Chondrocyte (in vitro differentiated cells): ENCODE measurements at places on chromosomes 6 and 20. TPM values are rescaled to one million over a fixed set of nuclear protein-coding genes. Genes with fewer than 3 reads are reported as not detected.

DNA sequence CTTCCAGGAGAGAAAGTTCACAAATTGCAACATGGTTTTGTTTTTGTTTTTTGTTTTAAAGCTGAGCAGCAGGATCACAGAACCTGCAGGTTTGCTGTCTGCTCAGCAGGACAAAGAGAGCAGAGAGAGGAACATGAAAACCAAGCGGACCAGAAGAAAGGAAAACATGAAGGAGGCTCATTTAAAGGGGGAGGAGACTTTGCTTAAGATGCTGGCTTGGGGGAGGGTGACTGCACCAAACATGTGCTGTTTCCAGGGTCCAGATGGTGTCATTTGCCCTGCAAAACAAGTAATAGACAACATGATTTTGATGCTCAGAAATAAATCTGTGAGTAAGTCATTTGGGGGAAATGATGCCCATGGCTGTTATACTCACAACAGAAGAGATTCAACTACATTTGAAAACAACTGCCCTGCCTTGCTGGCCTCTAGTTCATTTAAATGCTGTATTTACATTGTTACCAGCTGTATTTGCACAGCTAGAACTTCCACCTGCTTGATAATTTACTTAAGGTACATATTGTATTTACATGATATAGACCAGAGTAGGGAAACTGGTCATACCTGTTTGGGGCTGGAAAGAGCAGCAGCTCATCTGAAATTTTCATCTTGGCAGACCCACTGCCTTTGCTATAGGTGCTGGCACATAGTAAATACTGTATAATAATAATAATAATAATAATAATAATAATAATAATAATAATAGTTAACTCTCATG lies 32.2 kb upstream of the CHD6 start:
- peaks cover 48% of the 10 kb centered on the region for H3K27me3 ChIP-seq
- H3K4me3 ChIP-seq: no peak overlapping the region
- H3K4me1 ChIP-seq: no peaks in the 10 kb centered on the region
- H3K36me3 ChIP-seq: no peaks in the 10 kb centered on the region
- no peak overlapping the region for H3K27ac ChIP-seq
- DNase-seq: no peak

DNA sequence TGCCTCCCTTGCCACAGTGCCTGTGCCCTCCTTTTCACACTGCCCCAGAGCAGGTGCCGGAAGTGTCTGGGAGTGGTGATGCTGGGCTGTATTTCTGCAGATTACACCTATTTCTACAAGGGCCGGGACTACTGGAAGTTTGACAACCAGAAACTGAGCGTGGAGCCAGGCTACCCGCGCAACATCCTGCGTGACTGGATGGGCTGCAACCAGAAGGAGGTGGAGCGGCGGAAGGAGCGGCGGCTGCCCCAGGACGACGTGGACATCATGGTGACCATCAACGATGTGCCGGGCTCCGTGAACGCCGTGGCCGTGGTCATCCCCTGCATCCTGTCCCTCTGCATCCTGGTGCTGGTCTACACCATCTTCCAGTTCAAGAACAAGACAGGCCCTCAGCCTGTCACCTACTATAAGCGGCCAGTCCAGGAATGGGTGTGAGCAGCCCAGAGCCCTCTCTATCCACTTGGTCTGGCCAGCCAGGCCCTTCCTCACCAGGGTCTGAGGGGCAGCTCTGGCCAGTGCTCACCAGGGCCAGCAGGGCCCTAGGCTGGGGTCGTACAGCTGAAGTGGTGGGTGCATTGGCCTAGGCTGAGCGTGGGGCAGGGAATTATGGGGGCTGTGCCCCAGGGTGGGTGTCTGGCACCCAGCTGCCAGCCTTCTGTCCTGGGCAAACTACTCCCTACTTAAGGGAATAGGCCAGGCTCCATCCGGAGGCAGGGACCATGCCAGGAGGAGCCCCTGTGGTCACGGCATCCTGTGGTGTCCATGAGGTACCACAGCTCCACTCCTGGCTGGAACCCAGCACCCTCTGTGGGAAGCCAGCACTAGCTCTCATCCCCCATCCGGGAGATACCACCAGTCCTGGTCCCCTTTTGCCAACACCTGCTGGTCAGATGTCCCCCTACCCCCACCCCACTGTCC lies 3.5 kb downstream of the MMP24OS start:
- peaks cover 21% of the 10 kb centered on the region for H3K4me1 ChIP-seq
- DNase-seq: no peak
- H3K27ac ChIP-seq: no peak overlapping the region
- peaks cover 16% of the 10 kb centered on the region for H3K36me3 ChIP-seq

GRCh38 chr6:32081168-32081990 lies 27.8 kb downstream of the TNXB start:
- DNase-seq: no peak
- peak overlapping the region; percentile 68 for H3K27ac ChIP-seq
- peaks cover 29% of the 10 kb centered on the region for H3K27me3 ChIP-seq
- H3K4me3 ChIP-seq: no peak overlapping the region
- peaks cover 40% of the 10 kb centered on the region for H3K4me1 ChIP-seq

PTCRA gene
- total RNA-seq: not detected in 3 replicates

DNA sequence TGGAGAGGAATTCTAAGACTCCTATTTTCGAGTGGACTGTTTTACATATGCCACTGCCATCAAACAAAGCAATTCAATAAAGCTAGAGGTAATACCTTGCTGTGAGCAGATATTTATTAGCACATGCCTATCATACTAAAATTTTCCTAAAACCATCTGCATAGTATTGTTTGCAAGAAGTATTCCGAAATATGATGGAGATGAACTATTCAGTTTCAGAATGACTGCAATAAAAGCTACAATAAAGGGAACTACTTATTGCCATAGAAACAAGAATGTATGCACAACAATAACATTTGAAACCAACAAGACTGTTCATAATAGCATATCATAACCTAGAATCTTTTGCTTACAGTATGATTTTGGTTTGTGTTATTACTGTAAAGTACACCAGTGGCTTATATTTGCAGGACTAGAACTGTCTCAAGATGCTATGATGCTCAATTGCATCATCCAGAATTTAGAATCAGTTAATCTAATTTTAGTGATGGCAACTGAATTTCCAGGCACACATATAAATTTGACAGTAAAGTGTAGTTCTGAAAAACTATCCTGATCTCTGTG lies 144.3 kb downstream of the GRIK2 start:
- H3K36me3 ChIP-seq: no peaks in the 10 kb centered on the region
- no peak for DNase-seq
- no peaks in the 10 kb centered on the region for H3K27me3 ChIP-seq
- H3K4me3 ChIP-seq: no peak overlapping the region
- H3K4me1 ChIP-seq: peaks cover 51% of the 10 kb centered on the region

GRCh38 chr20:20895537-20895936 lies 183.1 kb upstream of the RALGAPA2 start:
- no peak for DNase-seq
- H3K36me3 ChIP-seq: no peaks in the 10 kb centered on the region
- H3K4me3 ChIP-seq: no peak overlapping the region
- no peak overlapping the region for H3K27ac ChIP-seq

ID1 gene
- 7.7 to 73.7 TPM (median 9.0 TPM) in 3 replicates for total RNA-seq

DNA sequence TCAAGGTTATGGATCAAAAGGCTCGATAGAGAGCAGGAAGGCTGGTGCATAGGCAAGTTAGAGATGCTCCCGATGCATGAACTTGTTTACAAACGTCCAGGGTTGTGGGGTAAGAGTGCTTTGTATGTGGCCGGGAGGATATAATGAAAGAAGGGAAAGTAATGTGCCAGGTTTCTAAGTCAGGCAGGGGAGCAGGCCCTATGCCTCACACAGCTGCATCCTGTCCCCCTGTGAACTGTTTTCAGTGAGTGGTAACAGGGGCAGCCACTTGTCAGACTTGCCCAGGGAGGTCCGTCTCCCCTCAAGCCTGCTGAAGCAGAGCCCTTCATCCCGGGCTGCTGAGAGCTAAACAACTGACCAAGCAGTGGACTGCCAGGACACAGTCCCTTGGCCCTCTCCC lies 19.4 kb downstream of the KCNK5 start:
- H3K4me1 ChIP-seq: peaks cover 2% of the 10 kb centered on the region
- H3K4me3 ChIP-seq: no peak overlapping the region
- H3K27ac ChIP-seq: no peak overlapping the region
- peaks cover 9% of the 10 kb centered on the region for H3K27me3 ChIP-seq

GRCh38 chr6:151436300-151436699 lies 15.6 kb downstream of the RMND1 start:
- H3K27me3 ChIP-seq: no peaks in the 10 kb centered on the region
- H3K36me3 ChIP-seq: peaks cover 5% of the 10 kb centered on the region
- DNase-seq: no peak
- peaks cover 57% of the 10 kb centered on the region for H3K4me1 ChIP-seq
- peak overlapping the region; percentile 65 for H3K4me3 ChIP-seq
- H3K27ac ChIP-seq: peak overlapping the region; percentile 92

GRCh38 chr6:15400572-15401004 lies 154.7 kb downstream of the JARID2 start:
- no peak for DNase-seq
- peaks cover 30% of the 10 kb centered on the region for H3K4me1 ChIP-seq
- H3K27me3 ChIP-seq: no peaks in the 10 kb centered on the region
- H3K4me3 ChIP-seq: peak overlapping the region; percentile 69

DNA sequence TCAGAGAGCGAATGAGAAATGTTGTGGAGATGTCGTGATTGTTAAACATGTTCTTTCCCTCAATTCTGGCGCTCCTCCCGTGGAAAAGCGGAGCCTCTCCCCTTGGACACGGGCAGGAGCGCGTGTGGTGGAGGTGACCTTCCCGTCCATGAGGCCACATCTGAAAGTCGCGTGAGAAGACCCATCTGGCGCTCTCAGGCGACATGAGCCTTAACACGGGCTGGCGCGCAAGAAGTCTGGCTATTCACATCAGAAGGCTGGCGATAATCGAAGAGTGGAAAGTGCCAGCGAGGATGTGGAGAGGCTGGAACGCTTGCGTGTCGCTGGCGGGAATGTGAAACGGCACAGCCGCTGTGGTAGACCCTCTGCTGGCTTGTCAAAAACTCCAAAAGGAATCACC lies 341.3 kb downstream of the ZFAND3 start:
- H3K27ac ChIP-seq: no peak overlapping the region
- H3K36me3 ChIP-seq: peaks cover 6% of the 10 kb centered on the region
- H3K27me3 ChIP-seq: no peaks in the 10 kb centered on the region
- DNase-seq: no peak

DNA sequence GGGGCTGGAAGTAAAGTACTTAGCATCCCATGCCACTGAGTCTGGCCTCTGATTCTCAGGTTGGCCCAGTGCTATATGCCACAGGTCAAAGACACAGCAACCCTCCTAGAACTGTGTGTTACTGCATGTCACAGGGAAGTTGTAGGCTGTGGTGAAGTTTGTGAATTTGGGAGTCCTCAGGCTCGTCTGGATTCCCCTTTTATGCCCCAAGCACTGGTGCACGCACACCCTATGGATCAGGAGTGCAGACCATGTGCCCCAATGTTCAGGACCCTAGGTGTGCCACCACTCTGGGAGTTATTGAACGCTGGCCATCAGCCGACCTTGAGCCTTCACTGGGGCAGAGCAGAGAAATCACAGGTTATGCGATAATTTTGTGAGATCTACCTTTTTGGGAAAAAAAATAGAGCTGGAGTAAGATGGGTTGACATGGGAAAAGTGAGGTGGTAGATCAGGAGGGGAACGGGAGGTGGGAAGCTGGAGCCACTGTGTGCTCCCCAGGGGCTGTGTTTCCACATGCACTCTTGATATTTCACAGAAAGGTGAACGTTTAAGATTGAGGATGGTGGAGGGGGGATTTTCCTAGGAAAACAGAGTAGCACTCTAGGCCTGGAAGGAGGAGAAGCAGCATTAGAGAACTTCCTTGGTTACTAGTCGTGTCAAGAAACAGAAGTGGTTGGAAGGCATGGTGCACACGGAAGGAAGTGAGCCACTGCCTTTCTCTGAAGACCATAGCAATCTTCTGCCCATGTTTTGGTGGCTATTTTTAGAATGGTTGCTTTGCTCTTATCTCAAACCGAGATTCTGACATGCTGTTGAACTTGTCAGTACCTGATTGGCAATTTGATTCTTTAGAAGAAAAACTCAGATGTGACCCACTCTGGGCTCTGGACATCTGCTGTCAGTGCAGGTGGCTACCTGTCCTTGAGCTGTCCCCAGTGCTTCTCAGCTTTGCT lies 44.1 kb downstream of the DUSP22 start:
- peaks cover 4% of the 10 kb centered on the region for H3K4me1 ChIP-seq
- no peak overlapping the region for H3K27ac ChIP-seq
- no peak for DNase-seq
- H3K4me3 ChIP-seq: no peak overlapping the region
- peaks cover 7% of the 10 kb centered on the region for H3K36me3 ChIP-seq

- no peak overlapping the region for H3K27ac ChIP-seq
- no peaks in the 10 kb centered on the region for H3K4me1 ChIP-seq
- no peak overlapping the region for H3K4me3 ChIP-seq
- H3K27me3 ChIP-seq: peaks cover 8% of the 10 kb centered on the region
Measured at GRCh38 chr6:167778497-167779128, 48.1 kb upstream of the AFDN start.

DNA sequence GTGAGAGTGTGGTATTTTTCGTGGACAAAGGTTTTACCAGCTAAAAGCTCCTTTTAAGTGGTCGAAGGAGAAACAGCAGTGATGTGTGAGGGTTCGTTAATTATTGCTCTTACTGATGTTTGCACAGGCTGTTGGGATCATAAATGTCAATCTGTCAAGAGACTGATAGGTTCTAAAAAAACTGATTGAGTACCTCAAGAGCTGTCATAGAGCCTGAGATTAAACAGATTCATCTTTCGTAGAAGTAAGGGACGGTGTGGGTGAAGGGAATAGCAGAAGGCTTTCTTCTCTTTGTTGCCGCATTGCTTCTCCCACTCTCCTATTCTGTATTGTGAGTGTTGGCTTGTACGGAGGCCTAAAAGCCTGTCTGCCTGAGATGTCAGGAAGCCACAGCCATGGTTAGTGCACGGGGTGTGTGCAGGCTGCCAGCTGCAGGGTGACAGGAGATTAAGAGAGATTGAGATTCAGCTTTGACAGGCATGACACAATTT lies 291.0 kb downstream of the ZFAND3 start:
- peaks cover 39% of the 10 kb centered on the region for H3K4me1 ChIP-seq
- DNase-seq: no peak
- peaks cover 4% of the 10 kb centered on the region for H3K36me3 ChIP-seq
- no peaks in the 10 kb centered on the region for H3K27me3 ChIP-seq
- peak overlapping the region; percentile 64 for H3K27ac ChIP-seq
- H3K4me3 ChIP-seq: no peak overlapping the region

SNAP25 gene
- 0.46 to 0.65 TPM (median 0.60 TPM) in 3 replicates for total RNA-seq

PACRG gene
- 0.59 to 2.5 TPM (median 1.1 TPM) in 3 replicates for total RNA-seq

DNA sequence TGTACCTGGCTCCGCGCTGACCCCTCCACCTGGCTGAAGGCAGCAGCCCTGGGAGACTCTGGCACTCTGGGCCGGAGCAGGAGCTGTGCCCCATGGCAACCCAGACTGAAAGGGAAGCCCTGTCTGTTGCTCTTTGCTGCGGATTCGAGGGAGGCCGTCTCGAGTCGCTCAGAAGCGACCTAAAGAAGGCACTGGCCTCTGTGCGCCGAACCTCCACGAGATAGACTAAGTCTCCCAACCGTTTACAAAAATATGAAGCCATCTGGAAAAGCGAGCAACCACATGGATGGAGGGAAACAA lies 10.5 kb upstream of the TBX18 start:
- H3K27ac ChIP-seq: no peak overlapping the region
- H3K4me3 ChIP-seq: no peak overlapping the region
- DNase-seq: no peak
- H3K4me1 ChIP-seq: peaks cover 13% of the 10 kb centered on the region
- H3K27me3 ChIP-seq: peaks cover 77% of the 10 kb centered on the region
- H3K36me3 ChIP-seq: peaks cover 1% of the 10 kb centered on the region

- no peak overlapping the region for H3K4me3 ChIP-seq
- H3K27me3 ChIP-seq: no peaks in the 10 kb centered on the region
- DNase-seq: no peak
- H3K27ac ChIP-seq: no peak overlapping the region
- no peaks in the 10 kb centered on the region for H3K36me3 ChIP-seq
Measured at GRCh38 chr6:21098744-21099143, 494.8 kb upstream of the SOX4 start.
